B cell (primary cell): ENCODE measurements at places on chromosomes 2 and 18. TPM values are rescaled to one million over a fixed set of nuclear protein-coding genes. Genes with fewer than 3 reads are reported as not detected.

DNA sequence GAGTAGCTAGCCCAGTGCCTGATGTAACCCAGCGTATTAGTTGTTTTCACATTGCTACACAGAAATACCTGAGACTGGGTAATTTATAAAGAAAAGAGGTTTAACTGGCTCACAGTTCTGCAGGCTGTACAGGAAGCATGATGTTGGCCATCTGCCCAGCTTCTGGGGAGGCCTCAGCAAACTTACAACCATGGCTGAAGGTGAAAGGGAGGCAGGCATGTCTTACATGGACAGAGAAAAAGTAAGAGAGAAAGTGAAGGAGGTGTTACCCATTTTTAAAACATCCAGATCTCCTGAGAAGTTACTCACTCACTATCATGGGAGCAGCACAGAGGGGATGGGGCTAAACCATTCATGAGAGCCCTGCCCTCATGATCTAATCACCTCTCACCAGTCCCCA, 6.1 kb upstream of the CYRIA start:
- DNase-seq = no peak

GRCh38 chr2:10658041-10658913, 31.5 kb downstream of the NOL10 start:
- no peak for DNase-seq

- DNase-seq = no peak
Measured at GRCh38 chr2:122478117-122478516, 722.7 kb downstream of the TSN start.

DNA sequence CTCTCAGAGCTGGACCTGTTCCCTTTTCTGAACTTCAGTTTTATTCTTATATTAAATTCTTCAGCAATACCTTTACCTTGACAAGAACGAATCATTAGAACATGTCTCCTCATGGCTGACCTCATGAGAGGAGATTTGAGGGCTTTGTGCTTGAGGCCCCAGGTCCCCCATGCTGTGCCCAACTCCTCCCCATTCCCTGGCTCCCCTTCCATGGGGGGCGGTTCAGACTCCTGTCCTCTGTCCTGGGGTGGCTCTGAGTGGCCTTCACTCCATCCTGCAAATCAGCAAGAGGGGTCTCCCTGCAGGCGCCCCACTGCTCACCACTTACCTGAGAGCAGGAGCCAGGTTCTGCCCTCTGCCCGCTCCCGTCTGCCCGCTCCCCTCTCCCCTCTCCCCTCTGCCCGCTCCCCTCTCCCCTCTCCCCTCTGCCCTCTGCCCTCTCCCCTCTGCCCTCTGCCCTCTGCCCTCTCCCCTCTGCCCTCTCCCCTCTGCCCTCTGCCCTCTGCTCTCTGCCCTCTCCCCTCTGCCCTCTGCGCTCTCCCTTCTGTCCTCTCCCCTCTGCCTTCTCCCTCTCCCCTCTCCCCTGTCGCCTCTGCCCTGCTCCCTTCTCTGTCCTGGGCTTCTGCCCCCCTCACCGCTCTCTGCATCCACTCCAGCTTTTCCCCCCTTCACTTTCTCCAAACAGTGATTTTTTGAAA, 98.7 kb upstream of the ALKAL2 start:
- DNase-seq = no peak

DNA sequence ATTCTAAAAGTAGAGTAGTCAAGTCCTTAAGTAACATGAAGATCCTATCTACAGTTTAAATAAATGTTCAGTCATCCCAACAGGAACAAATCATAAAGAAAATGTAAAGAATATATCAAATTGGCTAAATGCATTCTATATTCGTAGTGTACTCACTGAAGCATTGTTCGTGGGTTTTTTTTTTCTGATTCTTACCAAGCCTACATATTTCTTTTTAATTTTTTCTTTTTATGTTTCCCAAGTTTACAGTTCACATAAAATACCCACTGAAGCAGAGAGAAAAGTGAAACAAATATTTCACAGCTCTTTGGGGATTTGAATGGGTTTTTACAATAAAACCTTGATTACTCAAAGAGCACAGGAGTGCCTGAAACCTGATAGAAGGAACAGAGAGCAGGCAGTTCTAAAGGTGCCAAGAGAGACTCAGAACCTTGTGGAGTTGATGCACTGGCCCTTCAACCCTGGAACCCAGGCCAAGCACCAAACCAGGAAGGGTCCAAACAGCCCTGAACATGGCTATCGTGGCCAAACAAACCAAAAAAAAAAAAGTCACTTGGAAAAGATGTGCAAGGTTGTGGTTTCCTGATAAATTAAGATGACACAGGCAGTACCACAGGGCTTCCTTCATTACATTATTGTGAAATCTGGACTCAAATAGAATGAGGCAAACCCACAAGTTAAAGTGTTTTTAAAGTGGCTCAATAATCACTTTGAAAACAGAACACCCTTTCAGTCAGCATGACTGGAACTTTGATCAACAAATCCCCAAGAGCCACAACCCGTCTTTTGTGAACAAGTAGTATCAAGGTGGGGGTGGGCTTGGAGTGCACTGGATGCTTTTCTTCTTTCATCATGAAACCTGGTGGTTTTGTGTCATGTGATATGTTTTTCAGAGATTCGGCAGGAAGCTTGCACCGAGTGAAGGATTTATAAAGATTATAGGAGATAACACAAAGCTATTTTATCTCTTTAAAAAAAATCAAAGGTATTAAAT, 245.0 kb upstream of the FN1 start:
- no peak for DNase-seq

GRCh38 chr2:197515315-197515738, 539 bp upstream of the MOB4 start:
- DNase-seq = no peak

DNA sequence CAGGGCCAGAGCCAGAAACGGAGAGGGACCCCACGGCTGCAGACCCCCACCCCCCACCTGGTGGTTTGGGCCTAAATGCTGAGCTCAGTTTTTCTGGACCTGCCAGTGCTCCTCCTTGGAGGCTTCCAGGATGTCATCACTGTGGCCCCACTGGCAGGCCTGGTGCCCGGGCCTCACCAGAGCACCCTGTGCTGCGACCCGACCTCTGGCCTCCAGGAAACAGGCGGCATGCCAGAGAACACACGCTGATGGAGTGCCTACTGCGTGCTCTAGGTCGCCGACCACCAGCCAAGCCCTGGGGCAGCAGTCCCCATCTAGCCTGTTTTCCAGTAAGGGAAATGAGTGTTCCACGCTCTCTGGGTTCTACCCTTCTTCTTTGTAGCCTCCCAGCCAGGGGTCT, 33.8 kb downstream of the HS6ST1 start:
- DNase-seq = no peak

INHA gene
- total RNA-seq = not detected in 2 replicates

PCARE gene
- total RNA-seq = not detected in 2 replicates

DLX1 gene
- total RNA-seq = not detected in 2 replicates

VWC2L gene
- not detected in 2 replicates for total RNA-seq

DCDC2C gene
- total RNA-seq = not detected in 2 replicates

KIAA2012 gene
- total RNA-seq = not detected in 2 replicates
